Amniotic stem cell (primary cell): ENCODE measurements at places on chromosomes 16 and 17.

DNA sequence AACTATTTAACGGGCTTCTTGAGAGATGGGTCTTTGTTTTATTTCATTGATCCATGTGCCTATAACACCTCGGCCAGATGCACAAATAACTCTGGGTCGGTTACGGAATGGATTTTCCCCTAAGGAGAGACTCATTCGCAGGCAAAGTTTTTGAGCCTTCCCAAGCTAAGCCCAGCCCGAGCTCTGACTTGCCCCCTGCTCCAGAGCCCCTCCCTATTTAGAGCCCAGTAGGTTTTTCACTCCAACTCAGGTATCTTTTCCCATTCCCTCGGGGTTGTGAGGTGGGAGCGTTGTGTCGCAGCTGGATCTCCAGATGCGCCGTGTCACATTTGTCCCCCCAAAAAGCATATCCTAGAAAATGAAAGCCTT, 812 bp upstream of the MYOCD start:
- DNase-seq = no peak

- no peak for DNase-seq
These were observed 35.7 kb downstream of the BAIAP2 start for GRCh38 chr17:81070541-81071246.

DNA sequence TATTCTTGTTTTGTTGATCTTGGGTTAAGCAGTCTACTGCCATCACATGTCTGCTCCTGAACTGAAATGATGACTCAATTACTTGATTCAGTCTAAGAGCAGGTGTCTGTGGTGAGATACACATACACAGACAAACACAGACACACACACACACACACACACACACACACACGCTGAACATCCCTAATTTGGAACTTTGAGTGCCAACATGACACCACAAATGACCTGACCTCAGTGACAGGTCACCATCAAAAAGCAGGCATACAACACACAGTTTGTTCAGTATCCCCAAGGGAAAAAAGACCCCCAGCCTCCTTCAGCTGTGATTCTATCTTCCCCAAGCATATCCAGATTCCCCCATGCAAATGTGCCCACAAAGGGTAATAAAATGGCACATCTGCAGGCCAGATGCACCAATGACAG, 130.1 kb upstream of the TMEM97 start:
- DNase-seq = no peak

DNA sequence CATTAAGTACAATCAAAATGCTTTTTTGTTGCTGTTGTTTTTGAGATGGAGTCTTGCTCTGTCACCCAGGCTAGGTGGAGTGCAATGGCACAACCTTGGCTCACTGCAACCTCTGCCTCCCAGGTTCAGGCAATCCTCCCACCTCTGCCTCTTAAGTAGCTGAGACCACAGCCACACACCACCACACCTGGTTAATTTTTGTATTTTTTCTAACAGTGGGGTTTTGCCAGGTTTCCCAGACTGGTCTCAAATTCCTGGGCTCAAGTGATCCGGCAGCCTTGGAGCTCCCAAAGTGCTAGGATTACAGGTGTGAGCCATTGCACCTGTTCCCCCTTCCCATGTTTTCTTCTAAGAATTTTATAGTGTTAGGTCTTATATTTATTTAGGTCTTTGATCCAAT, 4.9 kb upstream of the ABAT start:
- DNase-seq = no peak

GRCh38 chr16:86288716-86289294, 221.5 kb upstream of the FOXF1 start:
- no peak for DNase-seq

DNA sequence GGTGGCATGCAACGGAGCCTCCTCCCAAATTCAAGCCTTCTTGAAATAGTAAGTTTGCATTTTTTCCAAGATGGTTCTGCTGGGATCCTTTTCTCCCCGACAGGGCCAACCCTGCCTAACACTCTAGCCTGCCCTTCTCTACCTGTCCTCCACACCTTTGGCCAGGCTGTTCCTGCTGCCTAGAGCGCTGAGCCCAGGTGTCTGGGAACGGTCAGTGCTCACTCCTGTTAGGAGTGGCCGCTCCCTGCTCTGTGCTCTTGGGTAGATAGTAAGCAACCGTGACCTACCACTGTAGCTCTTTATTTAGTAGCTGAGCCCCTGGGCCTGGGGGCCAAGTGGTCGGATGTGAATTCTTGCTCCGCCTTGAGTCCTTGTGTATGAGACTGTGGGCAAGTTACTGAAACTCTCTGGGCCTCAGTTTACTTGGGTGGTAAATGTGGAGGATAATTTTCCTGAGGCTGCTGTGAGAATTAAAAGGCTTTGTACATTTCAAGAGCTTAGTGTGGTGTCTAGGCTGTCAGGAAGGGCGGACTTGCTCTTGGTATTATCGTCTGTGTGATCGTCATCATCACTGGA, 44.0 kb upstream of the GSE1 start:
- no peak for DNase-seq

GRCh38 chr17:34761646-34762045, 182.3 kb downstream of the TMEM132E start:
- no peak for DNase-seq

- no peak for DNase-seq
These were observed 365.7 kb downstream of the SEC14L1 start for GRCh38 chr17:77506371-77506991.

GRCh38 chr17:78458736-78459335, 80.4 kb downstream of the PGS1 start:
- no peak for DNase-seq

DNA sequence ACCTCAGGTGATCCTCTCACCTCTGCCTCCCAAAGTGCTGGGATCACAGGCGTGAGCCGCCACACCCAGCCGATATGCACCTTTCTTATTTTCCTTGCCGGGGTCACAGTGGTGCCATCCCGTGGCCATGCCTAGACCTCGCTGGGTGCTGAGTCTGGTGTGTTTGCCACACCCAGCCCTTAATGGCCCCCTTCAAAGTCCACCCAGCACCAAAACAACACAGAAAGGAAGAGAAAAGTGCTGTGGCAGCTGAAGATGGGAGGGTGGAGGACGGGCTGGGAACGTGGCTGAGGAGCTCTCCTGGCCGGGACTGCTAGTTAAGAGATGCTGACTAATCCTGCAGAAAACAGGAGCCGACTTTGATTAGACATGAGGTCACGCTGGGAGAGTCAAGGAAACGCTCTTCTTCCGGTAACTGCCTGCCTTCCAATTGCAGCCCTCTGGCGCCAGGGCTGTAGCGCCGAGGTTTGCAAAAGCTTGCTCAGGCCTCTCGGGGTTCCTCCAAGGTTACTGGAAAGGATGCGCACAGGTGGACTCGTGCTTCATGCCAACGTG, 10.9 kb downstream of the SLC43A2 start:
- DNase-seq = peak; percentile 18

DNA sequence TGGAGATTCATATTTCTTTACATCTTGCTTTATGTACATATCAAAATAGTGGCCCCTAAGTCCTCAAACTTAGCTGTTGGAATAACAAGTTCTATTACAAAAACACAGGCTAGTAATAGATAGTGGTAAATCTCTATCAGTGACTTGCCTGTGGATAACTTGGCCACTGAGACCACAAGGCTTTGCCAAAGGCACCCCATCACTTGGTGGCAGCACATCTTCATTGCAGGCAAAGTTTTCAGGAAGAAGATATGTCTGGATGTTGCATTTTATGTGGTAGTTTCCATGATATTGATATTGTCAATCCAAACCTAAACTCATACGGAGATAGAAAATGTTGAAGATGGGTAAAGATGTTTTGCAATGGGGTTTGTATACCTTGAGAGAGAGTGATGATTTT, 58.5 kb downstream of the KNOP1 start:
- DNase-seq = no peak

DNA sequence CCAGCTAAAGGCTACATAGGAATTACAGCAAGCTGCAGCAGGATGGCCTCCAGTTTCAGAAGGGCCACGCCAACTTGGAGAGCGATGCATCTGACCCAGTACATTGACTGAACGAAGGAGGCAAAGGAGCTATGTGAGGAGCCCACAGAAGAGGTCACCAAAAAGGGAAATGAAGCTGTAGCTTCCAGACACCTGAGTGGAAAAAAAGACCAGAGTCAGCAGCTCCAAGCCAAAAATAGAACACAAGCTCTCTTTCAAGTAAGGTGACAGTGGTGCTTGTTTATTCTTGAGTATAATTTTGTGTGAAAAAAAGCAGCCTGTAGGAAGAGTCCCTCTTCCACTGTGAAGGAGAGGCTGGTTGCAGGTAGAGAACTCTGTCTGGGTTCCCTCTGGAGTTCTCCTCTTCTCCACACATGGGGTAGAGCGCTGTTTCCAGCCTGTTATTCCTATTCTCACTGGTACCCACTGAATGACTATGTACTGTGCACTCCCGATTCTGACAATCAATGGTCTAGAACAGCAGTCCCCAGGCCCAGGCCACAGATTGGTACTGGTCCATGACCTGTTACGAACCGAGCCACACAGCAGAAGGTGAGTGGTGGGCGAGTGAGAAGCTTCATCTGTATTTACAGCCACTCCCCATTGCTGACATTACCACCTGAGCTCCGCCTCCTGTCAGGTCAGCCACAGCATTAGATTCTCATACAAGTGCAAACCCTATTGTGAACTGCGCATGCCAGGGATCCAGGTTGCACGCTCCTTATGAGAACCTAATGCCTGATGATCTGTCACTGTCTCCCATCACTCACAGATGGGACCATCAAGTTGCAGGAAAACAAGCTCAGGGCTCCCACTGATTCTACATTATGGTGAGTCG, 15.1 kb downstream of the CCL4 start:
- no peak for DNase-seq

- DNase-seq = no peak
These were observed 67.6 kb upstream of the CACNG5 start for GRCh38 chr17:66767154-66767933.

DNA sequence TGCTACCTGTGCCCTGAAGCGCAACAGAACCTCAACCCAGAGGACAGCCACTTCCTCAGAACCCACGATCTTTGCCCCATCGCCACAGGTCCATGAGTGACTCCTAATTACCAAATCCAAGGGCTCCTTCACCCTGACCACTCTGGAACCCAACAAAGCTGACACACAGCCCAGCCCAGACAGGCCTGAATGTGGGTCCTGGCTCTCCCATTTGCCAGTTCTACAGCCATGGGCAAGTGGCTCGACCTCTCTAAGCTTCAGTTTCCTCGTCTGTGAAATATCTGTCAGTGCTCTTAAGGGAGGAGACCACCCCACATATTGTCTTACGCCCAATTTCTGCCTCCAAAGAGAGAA, 18.0 kb upstream of the ENDOV start:
- no peak for DNase-seq

- DNase-seq = peak; percentile 32
These were observed 41.9 kb downstream of the FTO start for GRCh38 chr16:53745753-53746266.

DNA sequence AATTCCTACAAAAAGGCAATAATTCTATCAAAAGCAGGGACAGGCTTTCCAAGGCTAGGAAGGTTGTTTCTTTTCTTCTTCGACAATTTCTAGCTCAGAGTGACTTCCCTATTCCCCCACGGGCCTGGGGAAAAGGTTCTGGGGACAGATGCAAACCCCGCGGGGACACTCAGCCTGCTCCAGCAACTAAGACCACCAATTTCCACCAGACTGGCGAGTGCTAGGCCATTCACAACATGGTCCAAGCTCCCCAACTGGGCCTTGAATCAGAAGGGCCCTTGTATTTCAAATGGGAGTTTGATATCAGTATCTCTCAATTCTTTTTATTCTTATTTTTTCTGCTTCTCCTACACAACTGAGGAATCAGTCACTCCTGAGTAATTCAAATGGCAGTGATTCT, 86.7 kb downstream of the USP31 start:
- no peak for DNase-seq

DNA sequence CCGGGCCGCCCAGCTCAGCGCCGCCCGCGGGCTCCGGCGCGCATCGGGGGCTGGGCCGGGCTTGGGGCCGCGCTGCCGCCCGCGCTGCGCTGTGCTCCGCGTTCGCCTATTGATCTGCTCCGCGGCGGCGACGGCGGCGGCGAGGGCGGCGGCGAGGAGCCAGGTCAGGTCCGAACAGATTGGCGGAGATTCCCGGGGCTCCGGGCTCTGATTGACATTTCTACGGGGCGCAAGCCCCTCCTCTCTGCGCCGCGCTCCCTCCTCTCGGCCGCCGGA, 559 bp downstream of the IRX3 start:
- no peak for DNase-seq

DNA sequence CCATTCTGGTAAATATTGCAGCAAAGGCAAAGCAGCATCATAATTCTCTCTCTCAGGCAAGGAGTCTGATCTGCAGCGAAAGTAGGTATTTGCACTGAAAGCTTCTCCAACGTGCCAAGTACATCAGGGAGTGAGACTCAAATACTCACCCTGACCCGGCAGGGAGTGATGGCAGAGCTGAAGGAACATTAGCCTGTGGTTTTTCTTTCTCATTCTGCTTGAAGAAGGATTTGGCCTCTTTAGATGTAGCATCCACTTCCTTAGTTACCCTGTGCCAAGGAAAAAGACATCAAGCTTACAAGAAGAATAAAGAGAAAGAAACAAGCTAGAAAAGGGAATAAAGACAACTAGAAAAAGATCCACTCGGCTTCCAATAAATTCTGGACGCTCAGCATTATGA, 38.4 kb downstream of the CFDP1 start:
- no peak for DNase-seq

- no peak for DNase-seq
These were observed 65.9 kb upstream of the SDK2 start for GRCh38 chr17:73710095-73710592.

DNA sequence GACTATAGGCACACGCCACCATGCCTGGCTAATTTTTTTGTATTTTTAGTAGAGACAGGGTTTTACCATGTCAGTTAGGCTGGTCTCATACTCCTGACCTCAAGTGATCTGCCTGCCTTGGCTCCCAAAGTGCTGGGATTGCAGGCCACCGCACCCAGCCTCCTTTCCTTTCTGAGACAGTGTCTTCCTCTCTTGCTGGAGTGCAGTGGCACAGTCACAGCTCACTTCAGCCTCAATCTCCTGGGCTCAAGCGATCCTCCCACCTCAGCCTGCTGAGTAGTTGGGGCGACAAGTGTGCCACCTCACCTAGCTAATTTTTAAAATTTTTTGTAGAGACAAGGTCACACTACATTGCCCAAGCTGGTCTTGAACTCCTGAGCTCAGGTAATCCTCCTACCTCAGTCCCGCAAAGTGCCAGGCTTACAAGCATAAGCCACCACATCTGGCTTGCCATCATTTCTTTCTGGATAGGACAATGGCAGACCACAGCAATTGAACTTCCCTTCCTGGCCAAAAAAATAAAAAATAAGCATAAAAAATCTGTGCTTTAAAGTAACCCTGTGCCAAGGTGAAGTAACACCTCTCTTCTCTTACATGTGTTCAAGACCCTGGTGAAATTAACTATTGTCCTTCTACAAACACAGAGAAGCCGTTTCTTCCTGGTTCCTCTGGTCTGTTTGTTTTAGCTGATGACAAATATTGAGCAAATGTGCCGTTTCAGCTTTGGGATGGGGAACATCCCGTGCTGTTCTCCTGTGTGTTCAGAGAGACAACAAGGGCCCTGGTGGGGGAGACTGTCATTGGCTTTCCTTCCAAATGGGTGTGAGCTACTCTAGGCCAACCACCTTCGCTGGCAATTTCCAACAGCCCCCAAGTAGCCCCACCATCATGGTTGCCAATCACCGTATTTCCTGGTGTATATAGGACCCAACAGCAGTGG, 60.2 kb downstream of the EMP2 start:
- no peak for DNase-seq
